ENCODE measurements at places on chromosomes 5 and 9.

DNA sequence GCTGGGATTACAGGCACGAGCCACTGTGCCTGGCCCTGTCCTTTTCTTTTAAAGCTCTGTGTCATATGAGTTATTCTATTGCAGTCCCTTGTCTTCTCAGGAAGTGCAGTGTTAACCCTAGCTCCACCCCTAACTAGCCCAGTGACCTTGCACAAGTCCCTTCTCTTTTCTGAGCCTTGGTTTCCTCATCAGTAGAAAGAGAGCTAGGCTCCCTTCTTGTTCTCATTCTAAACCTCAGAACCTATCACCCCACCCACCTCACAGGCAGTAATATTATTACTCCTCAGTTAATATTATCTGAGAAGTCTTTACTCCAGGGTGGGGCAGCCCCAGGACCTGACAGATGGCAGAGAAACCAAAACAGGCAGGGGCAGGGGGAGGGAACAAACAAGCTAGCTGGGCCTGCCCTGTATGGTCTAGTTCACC is 7.2 kb downstream of the CYFIP2 start:
- DNase-seq = no peak

DNA sequence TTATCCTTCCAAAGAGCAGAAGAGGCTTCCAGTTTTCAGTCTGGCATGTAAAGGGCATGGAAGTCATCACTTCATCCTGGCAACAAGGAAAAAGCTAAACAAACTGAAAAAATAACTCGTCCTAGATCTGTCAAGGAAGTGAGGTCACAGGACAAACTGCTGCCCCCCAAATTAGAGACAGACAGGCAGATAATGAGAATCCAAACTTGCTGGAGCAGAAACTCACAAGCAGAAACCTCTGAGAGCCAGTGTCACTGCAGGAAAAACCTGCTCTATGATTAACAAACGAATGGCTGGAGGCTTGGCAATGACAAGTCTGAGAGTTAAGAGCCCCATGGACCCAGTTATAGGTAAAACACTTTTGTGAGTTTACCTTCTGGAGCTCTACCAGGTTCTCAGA is 18.9 kb upstream of the MLANA start:
- DNase-seq = no peak

DNA sequence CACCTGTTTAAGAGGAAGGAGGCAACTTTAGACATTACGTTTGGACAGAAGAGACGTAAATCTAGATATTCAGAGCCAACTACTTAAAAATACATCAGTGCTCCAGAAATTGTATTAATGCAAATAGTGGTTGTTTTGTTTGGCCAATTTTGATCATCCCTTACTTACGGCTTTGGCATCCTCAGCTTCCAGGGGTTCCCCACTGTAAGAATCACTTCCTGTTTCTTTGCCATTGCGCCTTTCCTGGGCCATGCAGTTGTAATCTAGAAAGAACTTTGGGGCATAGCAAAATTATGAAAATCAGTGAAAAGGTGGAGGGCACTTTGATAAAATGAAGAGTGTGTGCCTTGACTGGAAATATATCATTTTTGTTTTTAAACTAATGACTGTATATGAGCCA is 537.2 kb upstream of the TLE4 start:
- DNase-seq = no peak

- DNase-seq = no peak
Measured at GRCh38 chr9:27542508-27542907, 12.9 kb upstream of the MOB3B start.

DNA sequence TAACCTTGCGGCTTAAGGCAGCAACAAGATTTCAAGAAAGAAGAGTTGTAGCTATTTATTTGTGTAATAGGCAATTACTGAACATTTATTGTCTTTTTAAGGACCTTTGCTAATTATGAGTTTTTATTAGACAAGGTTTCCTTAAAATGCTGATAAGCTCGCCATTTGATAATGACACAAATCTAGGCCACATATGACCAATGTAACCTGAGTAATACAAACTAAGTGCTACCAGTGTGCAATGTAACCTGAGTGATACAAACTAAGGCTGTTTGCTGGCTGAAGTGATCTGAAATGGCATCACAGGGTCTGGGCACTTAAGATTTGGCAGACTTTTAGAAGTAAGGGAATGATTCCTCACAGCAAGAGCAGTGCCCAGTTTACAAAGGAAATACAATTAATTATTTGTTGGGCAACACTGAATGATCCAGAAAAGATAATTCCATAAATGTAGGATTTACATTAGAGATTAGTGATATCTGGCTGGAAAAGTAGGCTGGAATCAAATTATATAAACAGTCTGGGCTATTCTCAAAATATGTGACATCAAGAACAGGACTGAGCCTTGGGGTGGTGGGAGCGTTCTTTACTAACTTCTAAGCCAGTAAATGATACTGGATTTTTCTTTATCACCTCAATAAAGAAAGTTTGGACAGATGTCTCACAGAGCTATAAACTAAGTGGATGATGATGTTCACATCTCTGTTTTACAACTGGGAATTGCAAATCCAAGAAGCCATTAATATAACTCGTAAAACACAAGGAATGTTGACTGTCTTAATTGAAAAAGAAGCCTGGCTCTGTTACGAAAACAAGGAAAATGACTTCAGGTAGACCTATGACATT is 54.8 kb downstream of the MRPS27 start:
- DNase-seq = no peak

- DNase-seq = no peak
Measured at GRCh38 chr5:10481241-10481935, 39.7 kb downstream of the ROPN1L start.

- DNase-seq = no peak
Measured at GRCh38 chr5:55173687-55174230, 782 bp upstream of the CDC20B start.
